Nucleus accumbens (tissue), 56 donors: ENCODE measurements at places on chromosomes 12 and 14.

DNA sequence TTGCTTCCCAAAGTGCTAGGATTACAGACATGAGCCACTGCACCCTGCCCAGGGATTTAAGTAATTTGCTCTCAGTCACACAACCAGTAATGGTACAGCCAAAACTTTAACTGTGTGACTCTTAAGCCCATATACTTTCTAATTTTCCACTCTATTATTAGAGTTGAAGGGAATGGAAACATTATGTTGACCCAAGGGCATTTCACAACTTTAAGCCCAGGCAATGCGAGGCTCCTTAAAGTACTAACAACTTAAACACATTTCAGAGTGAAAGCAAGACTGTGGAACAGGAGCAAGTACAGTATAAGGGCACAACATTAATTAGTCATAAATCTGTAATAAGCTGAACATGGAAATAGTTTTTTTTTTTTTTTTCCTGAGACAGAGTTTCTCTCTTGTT lies 39.8 kb downstream of the BAZ1A start:
- DNase-seq: no peak

- DNase-seq: no peak
Observed at GRCh38 chr12:2064071-2064507, 11.3 kb downstream of the CACNA1C start.

DNA sequence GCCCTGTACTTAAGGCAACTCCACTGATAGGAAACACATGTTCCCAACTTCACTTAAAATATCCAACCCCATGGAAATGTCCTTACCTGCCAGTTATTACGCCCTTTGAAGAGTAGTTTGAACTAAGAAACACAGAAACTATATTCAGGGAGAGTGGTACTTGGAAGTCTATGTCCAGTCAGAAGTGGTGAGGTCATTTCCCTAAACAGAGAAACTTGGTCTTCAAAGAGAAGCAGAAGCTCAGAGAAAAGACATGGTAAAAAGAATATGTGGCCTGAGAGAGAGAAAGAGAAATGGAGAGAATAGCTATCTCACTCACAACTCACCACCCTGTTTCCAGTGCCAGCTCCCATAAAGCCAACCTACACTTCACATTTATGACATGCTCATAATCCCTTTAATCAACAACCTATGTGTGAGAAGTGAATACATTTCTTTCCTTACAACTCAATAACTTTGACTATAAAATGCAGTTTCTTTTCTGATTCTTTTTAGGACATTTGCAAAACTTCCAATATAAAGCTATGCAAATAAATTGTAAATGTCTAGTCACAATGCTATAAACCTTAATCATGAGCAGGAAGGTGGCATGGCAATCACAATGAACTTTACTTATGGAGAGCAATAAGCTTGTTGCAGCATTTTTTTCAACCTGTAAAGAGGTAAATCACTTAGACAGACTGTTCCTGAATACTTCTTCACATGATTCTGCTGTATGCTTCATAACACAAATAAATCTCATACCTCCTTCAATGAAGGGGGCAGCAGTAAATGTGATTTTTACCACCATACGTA lies 67.1 kb downstream of the CPNE8 start:
- DNase-seq: no peak

DNA sequence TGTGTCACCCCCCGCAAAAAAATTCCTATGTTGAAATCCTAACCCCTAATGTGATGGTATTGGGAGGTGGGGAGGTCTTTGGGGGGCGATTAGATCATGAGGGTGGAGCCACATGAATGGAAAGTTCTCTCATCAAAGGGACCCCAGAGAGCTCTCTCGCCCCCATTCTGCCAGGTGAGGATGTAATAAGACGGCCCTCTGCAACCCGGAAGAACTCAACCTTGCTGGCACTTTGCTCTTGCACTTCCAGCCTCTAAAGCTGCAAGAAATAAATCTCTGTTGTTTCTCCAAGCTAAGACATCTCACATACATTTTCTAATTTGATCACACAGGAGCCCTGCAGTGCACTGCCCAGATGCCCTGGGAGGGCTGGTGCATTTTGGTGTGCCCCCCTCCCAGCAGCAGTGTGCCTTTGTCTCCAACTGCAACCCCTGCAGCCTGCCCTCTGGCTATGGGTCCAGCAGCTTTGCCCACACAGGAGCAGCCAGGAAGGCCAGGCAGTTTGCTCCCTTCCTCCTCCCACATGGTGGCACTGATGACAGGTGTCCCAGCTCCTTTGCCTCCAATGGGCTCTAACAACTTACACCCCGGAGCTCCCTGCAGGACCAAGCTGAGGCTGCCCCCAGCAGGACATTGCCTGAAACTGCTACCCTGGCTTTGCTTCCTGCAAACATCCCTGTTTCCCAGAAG lies 59.3 kb downstream of the C14orf132 start:
- DNase-seq: peak; percentile 26

DNA sequence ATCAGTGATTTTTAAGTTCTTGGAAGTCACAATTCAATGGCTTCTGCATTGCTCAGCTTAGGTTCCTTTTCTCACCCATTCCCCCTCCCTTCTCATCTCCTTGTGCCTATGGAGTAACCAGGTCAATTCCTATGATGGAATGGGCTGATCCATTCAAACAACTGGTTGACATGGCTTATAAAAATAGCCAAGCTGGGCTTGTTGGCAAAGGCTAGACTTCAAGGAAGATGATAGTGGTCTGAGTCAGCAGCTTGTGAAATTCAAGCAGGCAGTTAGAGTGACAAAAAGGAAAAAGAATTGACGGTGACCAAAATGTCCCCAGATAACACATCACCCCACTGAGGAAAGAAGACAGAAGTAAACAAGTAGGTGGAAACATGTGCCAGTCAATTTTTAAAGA lies 119.9 kb upstream of the PCED1B start:
- DNase-seq: no peak

- DNase-seq: no peak
Observed at GRCh38 chr12:27965966-27966365, 6.6 kb downstream of the PTHLH start.

DNA sequence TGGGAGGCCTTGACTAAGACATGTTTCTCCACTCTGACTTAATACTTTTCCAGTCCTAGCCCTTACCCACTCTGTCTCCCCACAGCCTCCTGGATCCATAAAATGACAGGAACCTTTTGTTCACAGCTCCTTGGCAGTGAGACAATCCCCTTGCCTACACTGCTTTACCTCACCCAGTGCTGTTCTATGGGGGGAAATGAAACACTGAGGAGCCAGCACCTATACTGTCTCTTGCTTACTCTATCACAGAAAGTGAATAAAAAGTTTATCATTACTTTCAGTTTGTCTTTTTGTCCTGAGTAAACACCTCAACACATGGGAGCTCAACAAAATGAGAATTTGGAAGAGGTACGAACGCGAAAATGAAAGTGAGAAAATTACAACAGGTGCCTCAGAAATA lies 127.2 kb upstream of the DAAM1 start:
- DNase-seq: no peak

- DNase-seq: no peak
Observed at GRCh38 chr14:29990993-29991392, 63.3 kb upstream of the PRKD1 start.

DNA sequence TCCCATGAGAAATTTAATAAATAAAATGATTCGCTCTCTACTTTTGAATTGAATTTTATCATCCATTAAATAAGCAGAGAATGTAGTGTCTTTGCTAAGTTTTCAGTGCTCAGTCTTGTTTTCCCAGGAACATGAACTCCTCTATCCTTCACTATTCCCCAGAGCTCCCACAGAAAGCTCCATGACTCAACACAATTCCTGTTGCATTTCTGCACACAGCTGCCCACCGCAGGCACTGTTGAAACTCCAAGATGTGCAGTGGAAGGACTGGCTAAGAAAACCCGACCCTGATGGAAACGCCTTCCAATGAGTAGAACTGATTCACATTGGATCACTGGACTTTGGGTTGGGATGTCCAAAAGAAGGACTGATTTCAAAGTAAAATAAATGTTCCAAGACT lies 202.4 kb upstream of the AMIGO2 start:
- no peak for DNase-seq

- no peak for DNase-seq
Observed at GRCh38 chr14:53683229-53683628, 273.4 kb downstream of the BMP4 start.

GRCh38 chr12:38664661-38665269 lies 240.6 kb downstream of the CPNE8 start:
- no peak for DNase-seq

DNA sequence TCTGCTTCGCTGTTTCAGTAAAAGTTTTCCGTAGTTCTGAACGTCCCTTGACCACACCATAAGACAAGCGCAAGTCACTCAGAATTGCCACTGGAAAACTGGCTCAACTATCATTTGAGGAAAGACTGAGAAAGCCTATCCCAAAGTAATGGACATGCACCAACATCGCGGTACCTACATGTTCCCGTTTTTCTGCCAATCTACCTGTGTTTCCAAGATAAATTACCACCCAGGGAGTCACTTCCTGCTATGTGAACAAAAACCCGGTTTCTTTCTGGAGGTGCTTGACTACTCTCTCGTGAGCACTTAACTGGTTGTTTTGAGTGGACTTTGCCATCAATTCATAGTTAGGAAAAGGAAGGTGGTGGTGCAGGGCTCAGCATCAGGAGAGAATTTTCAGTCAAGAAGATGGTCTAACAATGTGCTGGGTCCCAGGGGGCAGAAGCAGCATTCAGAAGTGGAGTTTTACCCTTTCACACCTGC lies 1.4 kb downstream of the EGLN3 start:
- no peak for DNase-seq

DNA sequence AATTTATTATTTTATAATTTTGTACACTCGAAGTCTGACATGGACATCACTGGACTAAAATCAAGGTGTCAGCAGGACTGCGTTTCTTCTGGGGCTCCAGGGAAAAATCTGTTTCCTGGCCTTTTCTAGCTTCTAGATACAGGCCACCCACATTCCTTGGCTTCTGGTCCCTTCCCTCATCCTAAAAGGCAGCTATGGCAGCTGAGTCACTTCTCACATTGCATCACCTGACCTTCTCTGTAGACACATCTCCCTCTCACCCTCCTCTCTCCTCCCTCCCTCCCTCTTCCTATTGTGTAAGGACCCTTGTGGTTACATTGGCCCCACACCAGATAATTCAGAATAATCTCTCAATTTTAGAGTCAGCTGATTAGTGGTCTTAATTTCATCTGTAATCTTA lies 92.4 kb downstream of the RPS6KA5 start:
- no peak for DNase-seq

GRCh38 chr12:32671930-32672780 lies 6.9 kb upstream of the DNM1L start:
- DNase-seq: peak; percentile 8

DNA sequence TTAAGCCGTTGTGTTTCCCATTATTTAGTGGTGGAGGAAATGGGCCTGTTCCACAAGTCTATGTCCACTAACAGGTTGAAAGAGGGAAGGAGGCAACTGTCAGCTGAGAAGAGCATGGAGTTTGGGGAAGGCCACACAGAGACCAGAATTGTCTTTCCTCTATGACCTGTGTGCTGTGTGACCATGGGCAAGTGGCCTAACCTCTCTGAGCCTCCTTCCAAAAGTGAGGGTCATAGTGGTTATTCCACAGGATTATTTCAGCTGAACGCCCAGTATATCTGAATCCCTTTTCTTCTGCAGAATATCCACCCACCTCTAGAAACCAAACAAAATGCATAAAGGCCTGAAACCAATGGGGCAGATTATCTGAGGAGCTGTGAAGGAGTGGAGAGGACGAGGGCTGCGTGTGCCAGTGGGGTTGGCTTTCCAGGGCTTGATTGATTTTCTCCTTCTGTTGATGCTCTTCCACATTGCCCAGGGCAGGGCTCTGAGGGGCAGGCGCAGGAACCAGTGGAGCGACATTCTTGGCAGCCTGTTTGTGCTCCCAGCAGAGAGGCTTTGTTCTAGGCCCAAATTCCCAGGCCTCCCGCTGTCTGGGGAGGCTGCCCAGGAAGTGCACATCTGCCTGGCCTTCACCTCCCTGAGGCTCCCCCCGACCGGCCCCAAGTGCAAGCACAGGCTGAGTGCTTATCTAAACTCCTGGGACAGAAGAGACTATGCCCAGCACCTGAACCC lies 452.7 kb downstream of the BCL11B start:
- DNase-seq: no peak

GRCh38 chr12:5140190-5140589 lies 96.5 kb downstream of the KCNA5 start:
- no peak for DNase-seq

DNA sequence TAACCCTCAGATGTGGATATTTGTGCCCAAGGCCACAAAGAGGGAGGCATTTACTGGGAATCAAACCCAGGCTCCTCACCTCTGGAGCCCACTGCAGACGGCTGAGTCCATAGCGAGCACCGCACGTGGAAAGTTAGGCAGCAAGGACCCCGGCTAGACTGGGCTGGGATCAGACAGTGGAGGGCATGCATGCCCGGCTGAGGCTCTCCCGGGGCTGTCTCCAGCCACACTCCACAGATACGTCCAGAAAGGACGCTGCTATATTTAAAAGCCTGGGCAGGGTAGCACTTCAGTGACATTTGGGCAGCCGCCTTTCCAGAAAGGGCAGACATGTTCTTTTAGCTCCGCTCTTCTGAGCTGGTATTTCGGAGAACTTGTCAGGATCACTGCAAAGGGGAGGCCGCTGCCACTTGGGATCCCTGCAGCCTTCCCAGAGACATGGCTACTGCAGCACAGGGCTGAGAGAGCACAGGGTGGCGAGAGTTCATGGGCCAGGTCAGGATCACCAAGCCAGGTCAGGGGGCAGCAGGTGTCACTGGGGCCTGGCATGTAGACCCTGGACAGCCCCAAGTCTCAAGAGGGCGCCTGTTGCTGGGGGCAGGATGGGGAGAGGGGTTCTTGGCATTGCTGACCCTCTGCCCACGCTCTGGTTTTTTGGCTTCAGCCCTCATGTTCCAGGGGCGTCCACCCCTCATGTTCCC lies 121.7 kb downstream of the PHETA1 start:
- no peak for DNase-seq

- no peak for DNase-seq
Observed at GRCh38 chr12:52956987-52957386, 8.1 kb downstream of the KRT18 start.

DNA sequence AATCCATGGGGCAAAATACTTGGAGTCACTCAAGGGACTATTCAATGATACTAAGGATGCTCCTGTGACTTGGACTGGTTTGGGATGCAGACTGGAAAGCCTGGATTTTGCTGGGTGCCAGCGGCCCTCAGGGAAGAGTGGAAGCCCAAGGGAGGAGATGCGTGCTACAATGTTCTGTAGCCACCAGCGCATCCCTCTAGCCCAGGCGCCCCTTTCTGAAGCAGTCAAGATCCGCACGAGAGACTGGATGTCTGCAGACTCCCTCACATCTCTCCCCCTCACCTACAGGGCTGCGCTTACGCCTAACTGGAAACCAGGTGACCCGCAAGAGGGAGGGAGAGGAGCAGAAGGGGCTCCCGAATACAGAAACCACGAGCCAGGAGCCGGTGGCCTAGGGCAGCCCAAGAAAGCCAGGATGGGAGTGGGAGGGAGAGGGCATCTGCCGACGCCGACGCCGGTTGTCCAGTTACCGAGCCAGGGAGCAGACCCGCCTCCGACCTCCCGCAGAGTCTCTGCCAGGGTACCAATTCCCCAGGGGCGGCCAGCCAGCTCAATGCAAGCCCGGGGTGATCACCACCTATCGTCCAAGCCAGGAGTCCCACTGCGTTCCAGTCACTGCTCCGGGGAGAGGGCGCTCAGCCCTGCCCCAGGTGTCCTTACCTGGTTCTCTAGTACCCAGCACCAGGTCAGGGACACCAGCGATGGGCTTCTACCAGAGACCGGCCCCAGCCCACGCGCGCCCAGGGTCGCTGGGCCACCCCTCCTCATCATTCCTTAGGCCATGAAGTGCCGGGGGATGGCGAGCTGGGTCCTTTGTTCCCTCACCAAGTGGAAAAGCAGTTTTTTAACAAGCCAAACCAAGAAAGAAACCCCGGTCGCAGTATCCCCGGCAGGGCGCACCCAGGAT lies 1.2 kb downstream of the NTN4 start:
- no peak for DNase-seq
